ENCODE measurements at places on chromosomes 16 and 17.

GRCh38 chr17:73170324-73170723 lies 5.5 kb downstream of the SSTR2 start:
- DNase-seq: no peak

DNA sequence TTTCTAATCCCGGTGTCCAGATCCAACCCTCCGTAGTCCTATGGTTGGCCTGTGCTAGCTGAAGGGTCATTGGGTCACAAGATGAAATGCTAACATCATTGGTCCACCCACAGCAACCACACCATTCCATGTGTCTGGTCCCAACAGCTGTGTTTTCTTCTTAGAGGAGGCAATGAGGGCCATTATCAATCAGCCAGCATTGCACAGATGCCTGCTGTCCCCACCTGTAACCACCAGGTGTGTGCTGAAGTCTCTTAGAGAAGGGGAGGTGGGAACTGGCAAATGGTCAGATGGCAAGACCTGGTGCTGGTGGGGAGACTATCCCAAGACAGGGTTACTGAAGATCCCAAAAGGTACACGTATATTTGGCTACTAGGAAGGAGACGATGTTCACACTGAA lies 37.4 kb downstream of the HIC1 start:
- DNase-seq: no peak

- no peak for DNase-seq
Observed at GRCh38 chr16:87032554-87032953, 284.6 kb downstream of the C16orf95 start.

DNA sequence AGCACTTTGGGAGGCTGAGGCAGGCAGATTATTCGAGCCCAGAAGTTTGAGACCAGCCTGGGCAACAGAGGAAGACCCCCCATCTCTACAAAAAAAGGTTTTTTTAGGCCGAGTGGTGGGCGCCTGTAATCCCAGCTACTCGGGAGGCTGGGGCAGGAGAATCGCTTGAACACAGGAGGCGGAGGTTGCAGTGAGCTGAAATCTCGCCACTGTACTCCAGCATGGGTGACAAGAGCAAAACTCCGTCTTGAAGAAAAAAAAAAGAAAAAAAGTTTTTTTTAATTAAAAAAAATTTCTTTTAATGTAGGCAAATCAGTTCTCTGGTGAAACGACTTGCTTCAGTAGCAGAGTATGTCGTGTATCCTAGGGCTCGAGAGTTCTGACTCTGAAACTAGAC lies 10.9 kb downstream of the HSD3B7 start:
- DNase-seq: no peak

- no peak for DNase-seq
Observed at GRCh38 chr17:27209316-27209715, 84.6 kb upstream of the WSB1 start.
